ENCODE measurements at places on chromosomes 2 and 18.
A peak's percentile ranks its signal among the peaks of the same experiment; 100 is the strongest.

DNA sequence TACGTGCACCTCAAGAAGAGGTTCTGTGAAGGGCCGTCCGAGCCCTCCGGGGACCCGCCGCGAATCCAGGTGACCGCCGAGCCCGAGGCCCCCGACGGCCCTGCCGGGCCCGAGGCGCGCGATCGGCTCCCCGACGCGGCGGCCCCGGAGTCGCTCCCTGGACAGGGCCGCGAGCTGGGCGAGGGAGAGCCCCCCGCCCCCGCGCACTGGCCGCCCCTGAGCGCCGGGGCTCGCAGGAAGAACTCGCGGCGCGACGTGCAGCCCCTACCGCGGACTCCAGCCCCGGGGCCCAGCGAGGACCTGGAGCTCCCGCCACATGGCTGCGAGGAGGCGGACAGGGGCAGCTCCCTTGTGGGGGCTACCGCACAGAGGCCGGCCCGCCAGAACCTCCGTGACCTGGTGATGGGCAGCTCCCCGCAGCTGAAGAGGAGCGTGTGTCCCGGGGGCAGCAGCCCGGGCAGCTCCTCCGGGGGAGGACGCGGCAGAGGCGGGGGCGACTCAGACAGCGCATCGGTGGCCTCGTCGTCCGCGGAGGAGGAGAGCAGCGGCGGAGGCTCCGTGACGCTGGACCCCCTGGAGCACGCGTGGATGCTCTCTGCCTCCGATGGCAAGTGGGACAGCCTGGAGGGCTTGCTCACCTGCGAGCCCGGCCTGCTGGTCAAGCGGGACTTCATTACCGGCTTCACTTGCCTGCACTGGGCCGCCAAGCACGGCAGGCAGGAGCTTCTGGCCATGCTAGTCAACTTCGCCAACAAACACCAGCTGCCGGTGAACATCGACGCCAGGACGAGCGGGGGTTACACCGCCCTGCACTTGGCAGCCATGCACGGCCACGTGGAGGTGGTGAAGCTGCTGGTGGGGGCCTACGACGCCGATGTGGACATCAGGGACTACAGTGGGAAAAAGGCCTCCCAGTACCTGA lies 812 bp downstream of the SOWAHC start:
- DNase-seq: no peak

- DNase-seq: no peak
Observed at GRCh38 chr18:79627750-79628294, 51.8 kb upstream of the CTDP1 start.

DNA sequence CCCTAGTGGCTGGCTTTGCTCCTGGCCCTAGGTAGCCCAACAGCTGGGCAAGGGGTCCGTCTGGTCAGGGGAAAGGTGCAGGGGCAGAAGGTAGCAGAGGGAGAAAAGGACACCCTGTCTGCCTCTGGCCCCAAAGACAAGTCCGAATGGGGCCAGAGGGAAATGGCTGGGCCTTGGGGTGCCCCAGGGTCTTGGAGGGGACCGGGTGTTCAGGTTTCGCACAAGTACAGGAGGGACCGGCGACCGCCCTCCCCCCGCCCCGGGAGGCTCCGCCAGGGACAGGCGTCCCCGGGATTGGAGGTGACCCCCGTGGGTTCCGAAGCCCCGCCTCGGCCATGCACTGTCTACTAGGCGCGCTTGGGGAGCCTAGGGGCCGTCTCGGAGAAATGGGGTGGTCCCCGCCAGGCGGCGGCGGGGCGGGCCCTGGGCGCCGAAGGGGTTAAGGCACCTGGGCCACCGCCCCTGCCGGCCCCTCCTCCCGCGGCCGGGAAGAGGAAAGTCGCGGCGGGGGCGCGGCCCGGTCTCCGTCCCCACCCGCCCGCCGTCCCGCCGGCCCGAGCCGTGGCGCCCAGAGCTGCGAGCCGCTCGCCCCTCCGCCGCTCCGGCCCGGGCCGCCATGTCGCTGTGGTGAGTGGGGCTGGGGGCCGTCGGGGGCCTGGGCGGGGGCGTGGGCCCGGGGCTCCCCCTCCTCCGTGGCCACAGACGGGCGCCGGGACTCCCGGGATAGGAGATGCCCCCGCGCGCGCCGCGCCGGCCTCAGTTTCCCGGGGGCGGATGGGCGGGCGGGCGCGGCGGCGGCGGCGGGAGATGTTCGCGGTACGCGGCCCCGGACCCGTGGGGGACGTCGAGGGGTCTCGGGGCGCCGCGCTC lies at the start of gene B3GNT7:
Gene B3GNT7 (plus strand): TSS at position 523 of the 870 bp plus-strand sequence. CDS start 94 bp downstream, at position 617.
- peak; percentile 44 for DNase-seq

DNA sequence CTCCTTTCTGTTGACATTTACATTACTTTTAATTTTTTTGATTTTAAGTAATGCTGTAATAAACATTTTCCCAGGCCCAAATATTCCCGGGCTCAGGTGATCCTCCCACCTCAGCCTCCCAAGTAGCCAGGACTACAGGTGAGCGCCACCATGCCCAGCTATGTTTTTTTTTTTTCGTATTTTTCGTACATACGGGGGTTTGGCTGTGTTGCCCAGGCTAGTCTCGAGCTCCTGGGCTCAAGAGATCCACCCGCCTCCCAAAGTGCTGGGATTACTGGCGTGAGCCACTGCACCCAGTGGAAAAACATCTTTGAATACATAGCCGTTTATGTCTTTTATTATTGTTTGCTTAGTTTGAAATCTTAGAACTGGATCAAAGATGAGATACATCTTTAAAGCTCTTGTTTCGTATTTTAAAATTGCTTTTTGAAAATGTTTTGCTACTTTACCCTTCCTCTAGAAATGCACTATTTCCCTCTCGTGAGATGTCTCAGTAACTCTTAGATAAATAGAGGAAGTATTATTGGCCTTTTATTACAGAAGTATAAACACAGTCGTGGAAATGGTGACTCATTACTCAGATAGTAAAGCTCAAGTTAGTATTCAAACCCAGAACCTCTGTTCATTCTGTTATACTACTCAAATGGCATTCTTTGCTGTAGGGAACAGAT lies 2.4 kb downstream of the SMCHD1 start:
- DNase-seq: no peak

DNA sequence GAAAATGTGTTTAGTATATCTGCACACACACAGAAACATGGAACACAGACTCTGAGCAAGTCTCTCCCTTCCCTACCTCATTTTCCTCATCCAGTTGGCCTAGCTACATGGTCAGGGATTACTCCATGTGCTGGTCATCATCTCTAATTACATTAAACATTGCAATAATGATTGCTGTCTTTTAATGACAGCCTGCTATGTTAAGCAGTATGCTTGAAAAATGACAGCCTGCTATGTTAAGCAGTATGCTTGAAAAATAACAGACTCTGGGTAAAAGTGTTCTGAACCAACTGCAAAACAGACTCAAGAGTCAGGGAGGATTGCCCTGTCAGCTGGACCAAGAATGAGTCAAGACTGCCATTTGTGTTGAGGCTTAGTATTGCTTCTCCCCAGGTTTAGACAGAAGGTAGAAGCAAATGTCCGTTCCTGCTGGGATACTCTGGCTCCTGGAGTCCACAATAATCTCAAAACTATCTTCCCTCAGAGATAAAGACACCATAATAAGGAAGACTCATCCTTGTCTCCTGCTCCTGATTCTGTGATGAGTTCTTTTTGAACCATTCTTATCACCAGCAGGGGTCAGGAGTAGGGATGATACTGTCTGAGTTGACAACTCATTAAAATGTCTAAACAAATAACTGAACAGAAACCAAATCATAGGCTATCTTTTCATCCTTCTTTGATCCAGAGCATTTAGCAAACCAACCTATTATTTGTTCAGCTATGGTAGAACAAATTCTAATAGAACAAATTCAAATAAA lies 57.7 kb downstream of the CCDC93 start:
- DNase-seq: no peak

- DNase-seq: no peak
Observed at GRCh38 chr18:13428319-13428718, 209.8 kb downstream of the LDLRAD4 start.

- no peak for DNase-seq
Observed at GRCh38 chr18:72908181-72908580, 40.4 kb upstream of the NETO1 start.

GRCh38 chr2:67309281-67309680 lies 87.9 kb upstream of the ETAA1 start:
- no peak for DNase-seq

- no peak for DNase-seq
Observed at GRCh38 chr2:172200495-172201085, 97.9 kb upstream of the DLX2 start.

DNA sequence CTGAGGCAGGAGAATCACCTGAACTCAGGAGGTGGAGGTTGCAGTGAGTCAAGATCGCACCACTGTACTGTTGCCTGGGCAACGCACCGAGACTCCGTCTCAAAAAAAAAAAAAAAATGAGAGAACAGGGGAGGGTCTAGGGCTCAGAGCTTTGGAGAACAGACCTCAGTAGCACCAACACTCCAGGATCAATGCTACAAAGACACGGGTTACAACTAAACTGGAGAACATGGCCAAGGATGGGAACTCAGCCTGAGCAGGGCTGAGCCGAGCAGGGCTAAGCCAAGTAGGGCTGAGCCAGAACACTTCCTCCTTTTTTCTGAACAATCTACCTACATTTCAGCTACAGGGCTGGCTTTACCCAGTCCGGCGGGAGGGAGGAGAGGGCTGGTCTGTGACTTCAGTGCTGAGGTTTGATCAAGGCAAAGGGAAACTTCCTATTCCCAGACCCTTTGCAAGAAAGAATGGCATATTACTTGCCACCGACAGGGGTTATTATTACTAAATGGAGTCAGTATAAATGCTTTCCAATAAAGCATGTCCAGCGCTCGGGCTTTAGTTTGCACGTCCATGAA lies 2.9 kb upstream of the CASP8 start:
- DNase-seq: peak; percentile 59

DNA sequence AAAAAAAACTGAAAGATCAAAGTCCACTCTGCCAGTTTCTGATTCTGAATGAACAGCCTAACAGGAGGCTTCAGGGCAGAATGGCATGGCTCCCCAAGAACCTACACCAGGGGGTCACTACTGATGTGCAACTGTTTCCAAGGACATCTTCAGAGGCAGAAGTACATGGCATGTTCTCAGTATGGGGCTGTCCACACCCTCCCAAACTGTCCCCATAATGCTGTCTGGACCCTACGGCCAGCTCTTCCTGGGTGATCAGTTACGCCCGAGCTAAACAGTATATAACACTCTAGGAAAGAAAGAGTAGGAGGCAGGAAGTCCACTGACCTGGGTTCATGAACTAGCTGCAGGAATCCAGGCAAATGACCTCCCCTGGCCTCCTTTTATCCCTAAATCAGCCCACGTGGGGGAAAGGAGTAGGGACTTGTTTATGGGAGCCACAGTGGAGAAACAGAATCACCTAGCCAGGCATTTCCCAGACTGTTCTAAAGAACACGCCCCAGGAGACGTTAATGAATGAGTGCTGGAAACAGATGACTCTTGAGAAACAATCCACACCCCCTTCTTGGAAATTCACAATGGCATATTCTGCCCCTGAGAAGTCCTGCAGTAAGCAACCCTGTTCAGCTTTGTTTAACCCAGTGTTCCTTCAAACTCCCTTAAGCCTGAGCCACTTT lies 2.5 kb downstream of the TMBIM1 start:
- DNase-seq: no peak

- no peak for DNase-seq
Observed at GRCh38 chr2:133377021-133377481, 191.2 kb downstream of the NCKAP5 start.

DNA sequence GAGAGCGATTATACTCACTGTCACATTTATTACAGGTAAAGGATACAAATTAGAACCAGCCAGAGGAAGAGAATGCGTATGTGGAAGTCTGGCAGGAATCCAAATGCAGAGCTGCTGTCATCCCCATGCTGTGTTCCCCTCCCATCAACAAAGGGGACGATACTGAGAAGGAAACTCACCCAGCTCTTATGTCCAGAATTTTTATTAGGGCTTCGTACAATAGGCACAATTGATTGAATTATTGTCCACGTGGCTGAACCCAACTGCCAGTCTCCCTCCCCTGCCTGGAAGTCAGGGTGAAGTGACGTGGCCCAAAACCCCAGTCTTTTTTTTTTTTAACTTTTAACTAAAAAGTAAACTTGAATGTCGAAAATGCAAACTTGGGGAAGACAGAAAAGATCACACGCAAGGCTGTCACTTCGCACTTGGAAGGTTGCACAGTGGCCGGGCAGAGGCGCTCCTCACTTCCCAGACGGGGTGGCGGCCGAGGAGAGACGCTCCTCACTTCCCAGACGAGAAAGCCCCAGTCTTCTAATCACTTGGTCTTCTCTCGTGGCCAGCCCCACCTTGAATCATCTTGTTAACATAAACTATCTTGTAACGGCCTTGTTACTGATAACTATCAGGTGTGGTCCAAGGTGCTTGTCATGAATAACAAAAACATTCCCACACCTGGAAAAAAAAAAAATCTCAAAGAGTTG lies 40.0 kb upstream of the ITSN2 start:
- DNase-seq: no peak

DNA sequence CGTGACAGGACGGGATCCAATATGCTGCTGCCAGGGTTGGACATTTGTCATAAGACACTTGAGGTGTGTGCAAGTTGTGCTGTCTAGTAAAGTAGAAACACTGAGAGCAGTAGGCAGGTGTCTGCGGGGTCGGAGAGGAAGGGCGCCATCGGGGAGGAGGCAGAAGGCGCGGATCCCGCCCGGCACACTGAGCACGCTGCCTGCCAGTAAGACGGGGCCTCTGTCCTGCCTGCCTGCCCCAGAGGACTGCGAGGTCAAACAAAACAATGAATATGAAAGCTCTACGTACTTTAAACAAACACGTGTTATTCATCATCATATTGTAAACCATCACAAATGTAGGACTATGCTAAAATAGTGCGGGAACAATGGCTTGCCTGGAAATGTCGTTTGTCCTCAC lies 349.3 kb upstream of the SALL3 start:
- no peak for DNase-seq

GRCh38 chr2:154686162-154686561 lies 12.3 kb upstream of the KCNJ3 start:
- no peak for DNase-seq

DNA sequence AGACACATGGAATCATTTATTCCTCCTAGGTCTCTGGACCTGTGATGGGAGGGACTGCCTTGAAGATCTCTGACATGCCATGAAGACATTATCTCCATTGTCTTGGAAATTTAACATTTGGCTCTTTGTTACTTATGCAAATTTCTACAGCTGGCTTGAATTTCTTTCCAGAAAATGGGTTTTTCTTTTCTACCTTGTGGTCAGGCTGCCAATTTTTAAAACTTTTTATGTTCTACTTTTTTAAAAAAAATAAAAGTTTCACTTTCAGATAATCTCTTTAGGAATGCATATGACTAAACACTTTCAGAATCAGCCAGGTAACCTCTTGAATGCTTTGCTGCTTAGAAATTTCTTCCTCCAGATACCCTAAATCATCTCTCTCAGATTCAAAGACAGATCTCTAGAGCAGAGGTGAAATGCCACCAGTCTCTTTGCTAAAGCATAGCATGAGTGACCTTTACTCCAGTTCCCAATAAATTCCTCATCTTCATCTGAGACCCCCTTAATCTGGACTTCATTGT lies 209.6 kb downstream of the RPRM start:
- DNase-seq: no peak
